ENCODE measurements at places on chromosomes 2 and 18.

DNA sequence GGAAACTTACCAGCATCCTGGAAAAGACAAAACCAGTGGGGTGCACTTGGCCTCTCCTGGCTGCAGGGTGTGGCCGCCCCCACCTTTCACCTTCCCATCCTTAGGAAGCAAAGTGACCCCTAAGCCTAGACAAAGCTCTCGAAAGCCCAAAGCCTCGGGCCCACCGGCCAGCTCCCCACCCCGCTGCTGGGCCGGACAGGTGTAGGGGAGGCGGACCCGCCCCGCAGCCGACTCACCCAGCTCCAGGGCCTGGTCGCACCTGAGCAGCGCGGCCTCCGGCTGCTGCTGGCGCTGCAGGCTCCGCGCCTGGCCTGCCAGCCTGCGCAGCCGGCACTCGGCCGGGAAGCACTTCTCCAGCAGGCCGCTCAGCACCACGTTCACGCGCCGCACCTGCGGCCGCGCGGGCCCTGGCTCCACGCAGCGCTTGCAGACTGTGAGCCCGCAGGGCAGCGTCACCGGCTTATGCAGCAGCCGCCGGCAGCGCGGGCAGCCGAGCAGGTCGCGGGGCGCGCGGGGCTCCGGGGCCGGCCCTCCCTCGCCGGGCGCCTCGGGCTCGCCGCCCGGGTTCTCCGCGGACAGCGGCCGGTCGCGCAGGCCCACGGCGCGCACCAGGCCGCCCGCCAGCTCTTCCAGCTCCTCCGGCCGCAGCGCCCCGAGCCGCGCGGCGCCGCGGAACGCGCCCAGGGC is 979 bp downstream of the LONRF2 start:
- no peak for DNase-seq

DNA sequence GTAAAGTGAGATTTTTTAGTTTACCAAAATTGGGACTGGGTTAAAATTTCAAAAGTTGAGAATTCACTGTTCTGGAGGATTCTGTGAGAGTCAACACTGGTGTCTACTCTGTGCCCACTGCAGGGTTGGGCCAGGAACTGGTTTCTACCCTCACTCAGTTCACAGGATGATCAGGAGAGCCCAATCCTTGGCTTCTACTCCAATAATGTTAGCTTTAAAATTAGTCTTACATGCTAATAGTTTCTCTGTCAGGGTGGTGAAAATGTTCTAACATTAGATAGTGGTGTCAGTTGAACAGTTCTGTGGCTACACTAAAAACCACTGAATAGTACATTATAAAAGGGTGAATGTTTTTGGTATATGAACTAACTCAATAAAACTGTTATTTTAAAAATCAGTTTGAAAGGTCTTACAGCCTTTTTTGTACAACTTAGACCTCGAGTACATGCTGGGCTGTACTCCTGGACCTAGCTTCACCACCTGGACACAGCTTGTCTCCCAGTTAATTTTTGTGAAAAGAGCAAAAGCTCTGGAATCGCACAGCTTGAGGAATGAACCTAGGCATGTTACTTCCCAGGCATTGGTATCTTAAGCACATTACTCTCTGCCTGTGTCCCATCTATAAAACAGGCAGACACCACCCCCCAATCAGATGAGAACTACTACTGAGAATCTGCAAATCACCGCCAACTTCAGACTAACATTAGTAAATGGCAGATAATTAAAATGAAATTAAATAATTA is 44.4 kb downstream of the ACVR1 start:
- no peak for DNase-seq

GRCh38 chr2:143436951-143437350 is 307.7 kb downstream of the ARHGAP15 start:
- DNase-seq, result no peak

- DNase-seq, result no peak
Observed at GRCh38 chr2:163655667-163656066, 80.1 kb downstream of the FIGN start.

DNA sequence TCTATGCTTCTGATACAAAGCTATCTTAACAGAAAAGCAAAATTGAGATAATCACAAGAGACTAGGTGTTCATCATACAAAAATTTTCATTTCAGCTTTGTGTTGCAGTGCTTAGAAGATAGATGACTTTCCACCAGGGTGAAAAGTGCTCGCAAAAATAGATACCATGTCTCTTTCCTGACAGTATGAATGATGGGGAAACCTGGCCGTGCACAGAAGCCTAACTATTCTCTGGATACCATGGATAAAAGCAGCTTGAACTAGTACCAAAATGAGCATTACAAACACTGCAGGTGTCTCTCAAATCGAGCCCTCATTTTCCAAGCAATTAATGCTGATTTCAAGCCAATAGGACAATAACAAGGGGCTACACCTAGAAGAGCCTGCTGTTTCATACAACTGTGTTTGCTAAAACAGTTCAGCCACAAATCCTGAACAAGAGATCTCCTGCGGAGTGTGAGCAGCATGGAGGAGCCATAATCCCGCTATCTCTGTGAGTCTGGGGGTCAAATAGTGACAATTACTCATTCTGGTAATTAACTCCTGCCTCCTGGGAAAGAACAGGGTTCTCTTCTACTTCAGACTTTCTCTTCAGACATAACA is 507.6 kb downstream of the PID1 start:
- DNase-seq, result no peak

DNA sequence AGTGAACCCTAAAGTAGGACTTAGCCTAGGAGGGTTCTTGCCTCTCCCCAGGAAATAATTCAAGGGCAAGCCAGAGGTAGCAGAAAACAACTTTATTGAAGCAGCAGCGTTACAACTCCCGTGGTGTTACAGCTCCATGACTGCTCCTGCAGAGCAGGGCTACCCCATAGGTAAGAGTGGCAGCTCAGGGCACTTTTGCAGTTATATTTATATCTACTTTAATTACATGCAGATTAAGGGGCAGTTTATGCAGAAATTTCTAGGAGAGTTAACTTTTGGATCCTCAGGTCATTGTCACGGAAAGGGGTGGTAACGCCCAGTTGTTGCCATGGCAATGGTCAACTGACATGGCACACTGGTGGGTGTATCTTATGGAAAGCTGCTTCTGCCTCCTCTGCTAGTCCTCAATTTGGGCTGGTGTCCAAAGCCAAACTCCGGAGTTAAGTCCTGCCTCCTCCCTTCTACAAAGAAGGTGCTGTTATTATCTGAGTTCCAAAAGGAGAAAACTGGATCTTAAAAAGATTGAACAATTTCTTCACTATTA is 1413.0 kb downstream of the DSC3 start:
- DNase-seq, result no peak
